DMS153 (cell line): ENCODE measurements at places on chromosomes 2 and 18.

DNA sequence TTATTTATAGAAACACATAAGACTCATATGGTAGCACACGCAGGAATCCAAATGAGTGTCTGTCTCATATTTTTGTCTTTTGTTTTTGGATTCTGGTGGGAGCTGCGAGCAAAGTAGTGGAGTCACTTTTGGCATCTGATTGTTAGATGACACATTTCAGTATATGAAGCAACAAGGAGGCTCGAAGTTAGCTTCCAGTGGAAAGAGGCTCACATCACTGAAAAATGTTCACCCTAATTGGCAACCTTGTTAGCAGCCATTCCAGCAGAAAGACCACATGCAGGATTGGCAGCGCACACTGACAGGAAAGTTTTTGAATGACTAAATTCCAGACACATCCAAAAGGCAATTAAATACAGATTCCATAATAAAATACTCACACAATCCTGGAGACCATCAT is 87.4 kb downstream of the MYT1L start:
- DNase-seq, result no peak

DNA sequence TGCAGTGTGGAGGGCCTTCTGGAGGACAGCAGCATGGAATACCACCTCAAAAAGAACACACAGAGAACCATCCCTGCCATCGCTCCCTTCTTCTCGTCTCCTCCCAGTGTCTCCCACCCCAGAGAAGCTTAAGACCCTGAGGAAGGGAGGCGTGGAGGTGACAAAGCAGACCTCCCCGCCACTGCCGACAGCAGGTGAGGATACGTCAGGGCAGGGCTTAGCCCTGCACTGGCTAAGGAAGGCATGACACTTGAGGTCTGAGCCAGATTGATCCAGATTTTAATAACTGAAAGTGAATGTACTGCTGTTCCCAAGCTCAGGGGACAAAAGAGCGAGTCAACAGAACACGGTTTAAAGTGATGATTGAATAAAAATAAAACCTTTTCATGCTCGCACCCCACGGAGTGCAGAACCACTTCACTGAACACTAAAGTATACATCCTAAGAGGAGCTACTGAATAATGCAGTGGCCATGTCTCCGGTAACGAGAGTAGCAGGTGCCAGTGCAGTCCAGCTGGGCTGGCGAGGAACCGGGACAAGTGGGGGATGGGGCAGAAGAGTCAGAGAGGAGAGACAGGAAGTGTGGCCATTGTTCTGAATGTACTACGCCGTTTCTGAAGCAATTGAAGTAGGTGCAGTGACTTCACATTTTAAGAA is 391.0 kb downstream of the CDH2 start:
- peak; percentile 98 for DNase-seq

- DNase-seq, result no peak
Observed at GRCh38 chr2:112803691-112804521, 19.6 kb upstream of the IL1A start.

GRCh38 chr2:164498836-164499235 is 122.4 kb downstream of the GRB14 start:
- peak; percentile 28 for DNase-seq

- DNase-seq, result no peak
Observed at GRCh38 chr2:23028106-23028505, 356.9 kb upstream of the KLHL29 start.

GRCh38 chr2:215110918-215111317 is 27.5 kb downstream of the ABCA12 start:
- DNase-seq, result no peak

GRCh38 chr2:216671791-216672343 is 23.5 kb downstream of the IGFBP5 start:
- DNase-seq, result no peak
